RPMI8226 (cell line): ENCODE measurements at places on chromosomes 3 and 15.

DNA sequence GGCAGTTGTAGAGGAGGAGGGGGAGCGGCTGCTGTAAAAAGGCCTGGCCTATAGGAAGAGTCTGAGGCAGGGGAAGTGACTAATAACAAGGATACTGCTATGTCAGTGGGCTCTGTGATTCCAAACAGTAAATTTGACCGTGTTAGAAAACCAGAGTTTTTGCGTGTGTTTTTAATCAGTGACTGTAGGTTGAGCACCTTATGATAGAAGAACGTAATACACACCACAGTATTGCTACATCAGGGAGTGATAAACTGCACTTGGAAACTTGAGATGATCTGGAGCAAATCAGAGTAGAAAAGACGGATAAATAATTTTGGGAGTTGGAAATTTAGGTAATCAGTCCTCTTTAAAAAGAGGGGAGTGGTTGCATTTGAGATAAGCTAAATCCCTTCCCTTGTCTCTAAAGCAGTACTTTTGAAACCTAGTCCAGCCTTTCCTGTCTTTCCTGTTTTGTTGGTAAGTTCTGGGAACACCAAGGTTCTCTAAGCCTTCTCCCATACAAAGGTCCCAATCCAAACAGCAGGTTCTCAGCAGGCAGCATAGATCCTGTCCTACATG is 130.5 kb upstream of the NR2E3 start:
- no peak for DNase-seq

GRCh38 chr15:48131324-48131723 is 10.5 kb downstream of the SLC24A5 start:
- DNase-seq, result no peak

GRCh38 chr15:93829115-93829870 is 402.1 kb upstream of the MCTP2 start:
- DNase-seq, result no peak

- peak; percentile 48 for DNase-seq
These were observed 61.3 kb downstream of the ZDHHC19 start for GRCh38 chr3:196149831-196150301.

DNA sequence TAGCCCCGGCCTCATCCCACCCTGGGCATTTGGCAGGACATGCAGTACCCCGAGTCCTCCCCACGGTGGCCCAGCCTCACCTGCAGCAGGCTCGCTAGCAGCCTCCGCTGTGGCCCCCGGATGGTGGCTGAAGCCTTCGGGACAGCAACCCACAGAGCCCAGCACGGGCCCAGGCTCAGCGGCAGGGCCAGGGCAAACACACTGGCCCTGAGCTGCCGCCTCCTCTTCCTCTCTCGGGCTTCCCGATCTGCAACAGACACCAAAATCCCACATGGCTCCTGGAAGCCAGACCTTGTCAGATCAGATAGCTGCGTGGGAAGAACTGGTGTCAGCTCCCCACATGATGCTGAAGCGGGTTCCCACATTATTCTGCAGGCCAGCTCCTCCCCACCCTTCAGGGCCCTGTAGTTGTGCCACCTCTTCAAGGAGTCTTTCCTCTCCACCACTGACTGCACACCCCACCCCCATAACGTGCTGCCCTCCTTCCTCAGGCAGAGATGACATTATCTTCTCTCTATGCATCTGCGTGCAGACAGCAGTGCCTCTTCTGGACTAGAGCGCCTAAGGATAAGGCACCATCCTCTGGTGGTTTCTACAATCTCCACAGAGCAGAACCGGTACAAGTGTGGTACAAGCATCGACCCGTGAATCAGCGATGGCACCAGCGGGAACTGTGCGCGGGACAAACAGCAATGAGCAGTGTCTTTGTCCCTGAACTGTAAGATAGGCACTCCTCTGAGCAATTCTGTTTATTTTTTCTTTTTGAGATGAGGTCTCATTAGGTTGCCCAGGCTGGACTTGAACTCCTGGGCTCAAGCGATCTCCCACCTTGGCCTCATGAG is 9.5 kb downstream of the TMEM44 start:
- DNase-seq, result no peak

- DNase-seq, result no peak
These were observed 3.3 kb upstream of the USP4 start for GRCh38 chr3:49343163-49343562.

DNA sequence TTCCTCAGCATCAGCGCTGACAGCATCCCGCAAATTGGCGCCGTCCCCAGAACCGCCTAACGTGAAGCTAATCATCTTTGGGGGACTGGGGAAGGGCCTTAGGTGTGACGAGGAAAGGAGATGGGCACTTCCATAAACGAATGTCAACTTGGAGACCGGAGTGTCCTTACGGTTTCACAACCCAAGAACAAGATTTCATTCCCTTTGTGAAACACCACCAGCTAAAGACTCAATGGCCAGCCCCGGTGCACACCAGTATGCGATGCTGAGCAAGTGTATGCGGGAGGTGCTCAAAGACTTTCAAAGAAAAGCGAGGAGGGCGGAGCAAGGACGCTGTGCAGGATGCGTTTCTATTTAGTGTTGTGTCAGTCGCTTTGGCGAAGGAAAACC is 759 bp upstream of the TTBK2 start:
- DNase-seq, result no peak
